RCC 7860 (cell line): ENCODE measurements at places on chromosomes 7 and 10.

DNA sequence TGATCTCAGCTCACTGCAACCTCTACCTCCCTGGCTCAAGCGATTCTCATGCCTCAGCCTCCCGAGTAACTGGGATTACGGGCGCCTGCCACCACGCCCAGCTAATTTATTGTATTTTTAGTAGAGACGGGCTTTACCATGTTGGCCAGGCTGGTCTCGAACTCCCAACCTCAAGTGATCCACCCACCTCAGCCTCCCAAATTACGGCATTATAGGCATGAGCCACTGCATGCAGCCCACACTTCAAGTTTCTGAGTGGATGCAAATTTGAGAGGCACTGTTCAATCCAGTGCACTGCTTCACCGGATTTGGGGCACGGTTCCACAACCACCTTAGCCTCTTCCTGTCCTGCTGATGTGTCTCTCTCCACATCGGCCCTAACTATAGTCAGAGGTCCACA, 16.5 kb downstream of the CNPY1 start:
- no peak for DNase-seq

- DNase-seq, result no peak
These were observed 7.5 kb downstream of the ZYX start for GRCh38 chr7:143388491-143389101.

DNA sequence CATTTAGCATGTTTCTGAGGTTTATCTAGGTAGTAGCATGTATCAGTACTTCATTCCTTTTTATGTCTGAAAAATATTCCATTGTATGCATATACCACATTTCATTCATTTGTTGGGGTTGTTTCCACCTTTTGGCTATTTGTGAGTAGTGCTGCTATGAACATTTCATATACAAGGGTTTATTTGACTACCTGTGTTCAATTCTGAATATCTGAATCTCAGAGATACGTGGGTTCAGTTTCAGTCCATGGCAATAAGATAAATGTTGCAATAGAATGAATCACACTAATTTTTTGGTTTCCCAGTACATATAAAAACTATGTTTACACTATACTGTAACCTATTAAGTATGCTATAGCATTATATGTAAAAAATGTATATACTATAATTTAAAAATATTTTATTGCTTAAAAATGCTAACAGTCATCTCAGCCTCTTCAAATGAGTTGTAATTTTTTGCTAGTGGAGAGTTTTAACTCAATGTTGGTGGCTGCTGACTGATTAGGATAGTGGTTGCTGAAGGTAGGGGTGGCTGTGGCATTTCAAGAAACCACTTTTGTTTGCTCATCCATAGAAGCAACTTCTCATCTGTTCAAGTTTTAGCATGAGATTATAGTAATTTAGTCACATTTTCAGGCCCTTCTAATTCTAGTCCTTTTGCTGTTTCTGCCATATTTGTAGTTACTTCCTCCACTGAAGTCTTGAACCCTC, 13.9 kb downstream of the PLEKHA1 start:
- no peak for DNase-seq

DNA sequence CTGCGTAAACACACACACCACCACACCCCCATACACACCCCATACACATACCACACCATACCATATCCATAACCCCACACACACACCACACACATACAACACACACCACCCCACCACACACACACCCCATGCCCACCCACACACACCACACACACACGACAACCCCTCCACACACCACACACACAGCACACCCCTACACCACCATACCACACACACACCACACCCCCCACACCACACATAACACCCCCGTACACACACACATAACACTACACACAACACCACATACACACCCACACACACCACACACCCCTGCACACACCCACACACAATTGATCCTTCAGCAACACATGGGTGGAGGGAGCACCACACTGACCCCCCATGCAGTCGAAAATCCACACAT, 50.3 kb upstream of the BMS1 start:
- DNase-seq, result no peak

- DNase-seq, result no peak
These were observed 42.6 kb upstream of the CXCL12 start for GRCh38 chr10:44427479-44427878.

GRCh38 chr10:93947524-93947923, 46.2 kb upstream of the PLCE1 start:
- DNase-seq, result no peak

GRCh38 chr10:23535381-23535780, 96.5 kb downstream of the OTUD1 start:
- DNase-seq, result no peak

- DNase-seq, result no peak
These were observed 38.8 kb downstream of the GSDME start for GRCh38 chr7:24718431-24718831.
